ENCODE measurements at places on chromosomes 4 and X.
A peak's percentile ranks its signal among the peaks of the same experiment; 100 is the strongest.

DNA sequence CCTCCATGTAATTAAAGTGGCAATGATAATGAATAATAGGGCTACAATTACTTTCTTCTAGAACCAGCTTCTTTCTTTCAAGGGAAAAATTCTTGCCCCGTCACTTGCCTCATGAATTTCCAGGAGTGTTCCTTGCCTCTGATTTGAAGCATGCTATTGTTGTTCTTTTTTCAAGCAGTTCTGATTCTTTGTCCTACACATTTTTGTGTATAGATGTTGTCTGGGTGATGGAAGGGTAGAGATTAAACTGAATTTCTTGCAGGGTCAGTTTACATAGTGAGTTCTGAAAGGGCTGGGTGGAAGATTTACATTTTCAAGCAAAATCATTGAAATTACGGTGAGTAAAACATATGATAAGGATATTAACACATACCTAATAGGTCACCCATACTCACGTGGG, 107.0 kb upstream of the TENM3 start:
- no peak for DNase-seq

DNA sequence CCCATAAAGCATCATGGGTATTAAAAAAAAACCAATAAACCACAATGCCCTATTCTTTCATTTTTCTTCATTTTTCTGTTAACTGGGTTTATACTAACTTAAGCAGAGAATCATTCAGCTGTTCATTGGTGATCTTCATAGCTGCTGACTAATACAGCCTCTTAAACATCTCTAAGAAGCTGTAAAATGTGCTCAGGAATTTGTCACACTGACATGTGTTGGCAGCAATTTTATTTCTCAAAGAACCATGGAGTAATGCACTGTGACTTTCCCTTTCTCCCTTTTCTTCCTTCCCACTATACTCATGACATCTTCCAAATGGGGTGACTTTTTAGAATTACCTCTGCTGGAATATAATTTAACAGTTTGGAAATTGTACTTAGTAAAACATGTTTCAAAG, 315.4 kb downstream of the ANTXR2 start:
- no peak for DNase-seq

DNA sequence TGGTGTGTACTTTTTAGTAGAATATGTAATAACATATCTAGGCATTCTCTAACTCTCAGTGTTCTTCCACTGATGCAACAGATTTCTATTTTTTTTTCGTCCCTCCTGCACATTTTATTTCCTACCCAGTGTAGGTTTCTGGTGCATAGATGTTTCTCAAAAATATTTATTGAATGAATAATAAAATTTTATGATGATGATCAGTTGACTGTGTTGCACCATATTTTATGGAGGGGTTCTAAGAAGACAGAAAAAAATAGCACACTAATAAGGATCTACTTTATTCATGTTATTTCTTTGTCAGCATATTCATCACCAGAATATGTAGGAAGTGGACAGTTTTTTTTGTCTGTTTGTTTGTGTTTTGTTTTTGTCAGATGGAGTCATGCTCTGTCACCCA, 2529.3 kb downstream of the ARAP2 start:
- no peak for DNase-seq

DNA sequence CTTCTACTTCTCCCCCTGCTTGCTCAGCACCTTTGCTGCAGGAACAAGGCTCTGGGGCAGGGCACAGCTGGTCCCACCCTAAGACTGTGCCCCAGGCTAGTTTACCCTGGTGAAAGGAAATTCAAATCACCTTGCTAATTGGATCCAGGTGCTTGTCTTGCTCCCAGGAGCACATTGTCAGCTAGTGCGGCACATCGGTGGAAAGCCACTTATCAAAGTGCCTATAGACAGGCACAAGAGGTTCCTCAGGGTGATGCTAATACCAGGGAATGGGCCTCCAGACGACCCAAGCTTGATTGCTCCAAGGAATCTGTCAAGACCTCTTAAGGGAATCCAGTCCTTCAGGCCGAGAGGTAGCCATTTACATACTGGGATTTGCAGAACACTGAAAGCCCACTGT, 64.5 kb upstream of the PRPS1 start:
- no peak for DNase-seq

DNA sequence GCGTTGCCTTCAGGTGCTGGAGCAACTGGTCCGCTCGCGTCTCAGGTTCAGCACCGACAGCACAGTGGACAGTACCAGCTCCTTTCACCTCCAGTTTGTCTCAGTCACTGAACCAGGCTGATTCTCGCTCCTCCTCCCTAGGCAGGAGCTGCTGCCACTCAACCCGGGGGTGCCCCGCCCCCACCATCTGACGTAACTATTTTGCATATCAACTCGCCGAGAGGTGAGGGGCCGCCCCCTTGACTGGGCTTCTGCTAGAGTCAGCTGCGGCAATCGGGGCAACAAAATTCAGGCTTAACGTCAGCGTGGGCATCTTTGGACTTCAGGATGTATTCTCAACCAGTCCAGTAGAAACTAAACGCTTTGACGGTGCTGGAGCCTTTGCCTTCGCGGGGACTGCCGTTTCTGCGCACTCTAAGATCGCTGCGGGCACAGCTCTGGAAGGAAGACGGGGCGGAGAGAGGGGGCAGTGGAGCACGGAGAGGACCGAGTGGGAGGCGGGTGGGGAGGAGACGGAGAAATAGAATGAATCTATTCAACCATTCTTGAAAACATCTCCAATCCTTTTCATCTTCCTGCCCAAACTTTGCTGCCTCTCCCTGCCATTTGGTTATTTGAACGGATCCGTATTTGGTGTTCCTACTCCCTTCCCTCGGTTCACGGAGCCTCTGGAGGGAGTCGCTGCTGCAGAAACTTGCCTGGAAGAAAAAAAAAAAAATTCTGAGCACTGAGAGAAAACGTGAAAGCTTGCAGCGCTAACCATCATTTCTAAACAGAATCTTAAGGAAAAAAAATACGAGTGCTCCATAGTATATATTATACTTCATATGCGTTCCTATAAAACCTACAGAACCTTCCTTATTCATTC, at the start of gene FSTL5:
FSTL5 (minus strand) TSS at position 109 of the 868 bp plus-strand sequence. CDS start 52,604 bp downstream, outside the sequence.
- DNase-seq, result peak; percentile 62

- no peak for DNase-seq
Measured at GRCh38 chr4:124804041-124804440, 91.5 kb upstream of the ANKRD50 start.

DNA sequence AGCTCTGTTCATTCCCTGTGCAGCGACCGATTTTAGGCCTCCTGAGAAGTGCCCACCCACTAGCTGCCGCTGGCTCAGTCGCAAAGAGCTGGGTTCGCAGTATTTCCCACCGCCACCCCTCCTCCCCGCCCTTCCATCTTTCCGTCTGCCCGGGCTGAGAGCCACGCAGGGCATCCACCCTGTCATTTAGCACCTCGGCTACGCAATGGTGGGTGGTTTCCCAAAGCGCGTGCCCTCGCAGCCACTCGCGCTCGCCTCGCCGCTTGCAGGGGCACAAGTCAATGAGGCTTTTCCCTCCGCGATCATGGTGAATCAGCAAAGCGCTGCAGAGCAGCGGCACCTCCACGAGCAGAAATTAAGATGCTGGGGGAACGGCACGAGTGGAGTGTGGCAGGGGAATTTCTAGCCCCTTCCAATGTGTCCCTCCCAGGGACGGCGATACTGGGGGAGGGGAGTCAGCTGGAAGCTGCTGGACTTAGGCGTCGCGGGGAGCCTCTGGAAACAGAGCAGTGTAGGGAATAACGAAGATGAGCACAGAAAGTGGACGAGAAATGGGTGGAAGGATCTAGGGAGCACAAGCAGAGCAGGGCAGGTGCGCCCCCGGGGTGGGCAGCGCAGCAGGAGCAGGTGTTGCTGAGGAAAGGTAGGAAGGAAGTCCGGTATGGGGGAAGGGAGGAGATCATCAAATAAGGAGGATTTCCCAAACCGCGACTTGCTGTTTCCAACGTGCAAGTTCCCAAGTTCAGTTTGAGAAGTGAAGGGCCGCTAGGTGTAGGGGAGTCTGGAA, 2.4 kb upstream of the PTCHD1 start:
- no peak for DNase-seq

DNA sequence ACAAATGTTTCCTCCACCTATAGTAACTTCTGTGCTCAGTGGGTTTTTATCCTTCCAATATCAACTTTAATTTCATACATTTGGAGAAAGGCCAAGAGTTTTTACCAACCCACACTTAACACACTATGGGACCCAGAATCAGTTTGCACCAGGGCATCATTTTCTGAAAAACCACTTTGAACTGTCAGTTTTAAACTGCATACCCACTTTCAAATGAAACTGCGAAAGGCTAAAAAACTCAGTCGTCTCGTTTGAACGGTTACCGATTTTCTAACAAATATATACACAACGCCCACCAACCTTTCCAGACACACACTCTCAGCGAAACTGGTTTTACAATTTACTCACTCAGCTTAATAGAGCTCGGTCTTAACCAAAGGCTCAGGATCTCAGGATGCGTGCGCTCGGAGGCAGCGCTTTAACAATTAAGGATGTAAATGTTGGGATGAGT, 376 bp downstream of the ABCG2 start:
- DNase-seq, result no peak

GRCh38 chr4:79390890-79391289, 17.1 kb downstream of the GK2 start:
- DNase-seq, result no peak

DNA sequence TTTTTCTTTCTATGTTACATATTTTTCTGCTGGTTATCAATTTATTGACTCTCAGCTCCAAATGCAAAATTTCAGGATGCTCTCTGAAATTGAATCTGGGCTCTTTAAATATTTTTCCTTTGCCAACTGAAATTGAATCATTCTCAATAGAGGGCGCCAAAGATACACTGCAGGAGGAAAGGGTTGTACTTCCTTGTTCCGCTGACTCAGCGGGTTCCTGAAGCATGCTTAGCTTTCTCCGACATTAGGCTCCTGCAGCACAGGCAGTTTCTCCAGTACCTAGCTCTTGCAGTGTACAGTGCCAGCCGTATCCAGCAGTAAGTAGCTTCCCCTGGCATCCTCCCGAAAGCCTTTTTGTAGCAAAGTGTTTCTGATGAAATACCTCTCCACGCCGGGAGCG, 28.8 kb upstream of the CFAP47 start:
- DNase-seq, result no peak

GRCh38 chrX:119389214-119389613, 9.9 kb upstream of the SLC25A43 start:
- DNase-seq, result no peak

- no peak for DNase-seq
Measured at GRCh38 chr4:10048941-10049697, 27.8 kb upstream of the SLC2A9 start.

DNA sequence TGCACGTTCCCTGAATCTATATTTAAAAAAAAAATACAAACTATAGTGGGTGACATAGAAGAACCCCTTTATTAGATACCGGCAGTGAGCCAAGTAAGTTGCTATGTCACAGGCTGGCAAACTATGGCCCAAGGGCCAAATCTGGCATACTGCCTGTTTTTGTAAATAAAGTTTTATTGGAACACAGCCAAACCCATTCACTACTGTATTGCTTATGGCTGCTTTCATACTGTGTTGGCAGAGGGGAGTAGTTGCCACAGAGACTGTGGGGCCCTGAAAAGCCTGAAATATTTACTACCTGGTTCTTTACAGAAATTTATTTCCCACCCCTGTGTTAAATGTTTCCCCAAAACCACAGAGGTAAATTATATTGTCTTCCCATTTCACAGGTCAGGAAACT, 71.2 kb upstream of the EGFL6 start:
- DNase-seq, result no peak

- DNase-seq, result no peak
Measured at GRCh38 chr4:34158878-34159277, 2085.4 kb downstream of the ARAP2 start.

DNA sequence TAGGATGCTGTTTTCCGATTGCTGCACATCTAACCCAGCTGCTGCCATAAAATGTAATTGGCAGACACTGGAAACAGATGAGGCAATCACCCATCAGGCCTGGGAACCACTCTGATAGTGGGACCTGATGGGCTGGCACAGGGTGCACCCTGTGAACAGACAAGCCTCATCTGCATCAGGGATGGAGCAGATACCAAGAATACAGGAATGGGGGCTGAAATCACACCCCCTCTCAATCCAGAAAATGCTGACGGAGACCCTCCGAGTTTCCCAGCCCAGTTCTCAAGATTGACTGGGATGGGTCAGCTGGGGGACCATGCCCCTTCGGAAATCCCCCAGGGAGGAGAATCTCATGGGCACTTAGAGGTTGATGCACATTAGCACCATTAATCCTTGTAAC, 28.8 kb upstream of the PPP2R2C start:
- DNase-seq, result no peak

- DNase-seq, result no peak
Measured at GRCh38 chr4:147725673-147726072, 6.2 kb upstream of the ARHGAP10 start.

- DNase-seq, result no peak
Measured at GRCh38 chr4:87108142-87108546, 112.3 kb downstream of the KLHL8 start.

DNA sequence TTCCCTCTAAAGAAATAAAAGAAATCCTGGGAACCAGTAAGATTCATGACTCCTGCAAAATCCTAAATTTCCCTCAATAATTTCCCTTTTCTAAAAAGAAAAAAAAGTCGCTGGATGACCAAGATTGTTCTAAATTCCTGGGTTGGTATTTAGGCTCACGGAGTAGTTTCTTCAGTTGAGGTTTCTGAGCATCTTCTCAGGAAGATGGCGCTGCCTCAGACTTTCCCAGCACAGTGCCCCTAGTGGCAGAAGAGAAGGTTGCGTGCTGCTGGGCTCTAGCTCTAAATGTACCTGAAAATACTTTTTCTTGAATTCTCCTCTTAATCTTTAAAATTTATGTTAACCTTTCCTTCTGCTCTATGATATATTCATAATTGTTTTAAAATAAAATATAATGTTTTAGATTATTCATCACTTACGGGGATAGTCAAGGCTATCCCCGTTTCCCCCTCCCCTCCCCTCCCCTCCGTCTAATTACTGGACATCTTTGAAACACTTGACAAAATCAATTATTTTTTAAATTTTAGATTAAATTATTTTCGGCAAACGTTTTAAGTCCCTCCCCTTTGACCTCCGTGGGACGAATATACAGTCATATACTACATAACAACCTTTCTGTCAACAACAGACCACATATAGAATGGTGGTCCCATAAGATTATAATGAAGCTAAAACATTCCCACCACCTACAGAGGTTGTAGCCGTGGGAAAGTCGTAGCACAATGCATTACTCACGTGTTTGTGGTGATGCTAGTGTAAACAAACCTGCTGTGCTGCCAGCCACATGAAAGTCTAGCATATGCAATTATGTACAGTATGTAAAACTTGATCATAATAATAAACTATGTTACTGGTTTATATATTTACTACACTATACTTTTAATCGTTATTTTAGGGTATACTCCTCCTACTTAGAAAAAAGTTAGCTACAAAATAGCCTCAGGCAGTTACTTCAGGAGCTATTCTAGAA, 41.0 kb upstream of the GATB start:
- DNase-seq, result peak; percentile 85

- DNase-seq, result no peak
Measured at GRCh38 chr4:6278801-6279197, 9.1 kb downstream of the WFS1 start.

GRCh38 chr4:15586066-15586465, 69.1 kb downstream of the FBXL5 start:
- DNase-seq, result no peak

DNA sequence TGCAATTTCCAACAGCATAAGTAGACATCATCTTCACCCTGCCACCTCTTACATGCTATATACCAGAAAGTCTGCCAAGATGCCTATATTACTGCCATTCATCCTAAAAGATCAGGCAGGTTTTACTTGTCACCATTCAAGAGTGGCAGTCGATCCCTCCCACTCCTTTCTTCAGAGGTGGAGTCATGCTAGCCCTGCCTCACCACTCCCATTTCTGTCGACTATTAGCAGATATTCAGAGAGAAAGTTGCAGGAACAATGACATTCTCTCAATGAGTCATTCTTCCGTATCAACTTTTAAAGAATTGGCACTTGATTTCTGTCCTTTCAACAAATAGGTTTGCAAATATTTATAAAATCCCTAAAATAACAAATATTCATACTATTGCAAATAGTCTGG, 1060.1 kb downstream of the ADGRL3 start:
- DNase-seq, result no peak

Measured in activated effector memory CD4-positive, alpha-beta T cell treated with anti-CD3 and anti-CD28 coated beads, Interleukin-2, amount 50 U/mL, for 16 hours (primary cell).